Esophagus squamous epithelium (tissue), 5 donors: ENCODE measurements at places on chromosomes 1 and 21.

DNA sequence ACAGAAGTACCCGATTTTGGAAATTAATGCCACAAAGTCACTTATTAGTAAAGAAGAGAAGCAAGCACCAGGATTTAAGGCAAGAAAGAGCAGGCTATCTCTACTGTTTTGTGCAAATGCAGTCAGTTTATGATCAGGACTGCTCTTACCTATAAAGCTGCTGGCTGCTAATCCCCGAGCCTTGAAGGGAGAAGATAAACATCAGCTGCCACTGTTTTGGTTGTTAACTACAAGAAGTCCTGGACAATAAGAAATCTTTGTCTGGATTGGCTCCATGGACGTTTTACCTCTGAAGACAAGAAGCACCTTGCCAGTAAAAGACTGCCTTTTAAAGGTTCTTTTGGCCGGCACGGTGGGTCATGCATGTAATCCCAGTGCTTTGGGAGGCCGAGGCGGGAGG, 21.4 kb downstream of the FRRS1 start:
- no peak for DNase-seq

GRCh38 chr1:154338875-154339274, 13.6 kb downstream of the ATP8B2 start:
- DNase-seq: no peak

- DNase-seq: no peak
These were observed 46.8 kb downstream of the PTPRU start for GRCh38 chr1:29282924-29283803.

- no peak for DNase-seq
These were observed 66.6 kb downstream of the NAV1 start for GRCh38 chr1:201605385-201606010.

DNA sequence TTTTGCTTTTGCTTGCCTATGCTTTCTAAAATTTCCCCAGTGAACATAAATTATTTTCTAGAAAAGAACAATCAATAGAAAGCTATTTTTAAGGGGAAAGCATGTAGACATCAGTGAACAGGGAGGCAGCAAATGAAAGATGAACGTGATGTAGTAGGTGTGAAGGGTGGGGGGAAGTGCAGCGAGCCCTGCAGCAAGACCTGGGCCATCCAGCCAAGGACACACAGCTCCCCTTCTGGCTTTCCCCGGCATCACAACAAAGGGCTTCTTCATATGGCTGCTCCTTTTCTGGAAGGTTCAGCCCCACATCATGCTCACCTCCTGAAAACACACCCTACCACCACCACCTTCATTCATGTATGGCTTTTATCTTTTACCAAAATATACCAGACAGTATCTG, 109.2 kb upstream of the ETS2 start:
- no peak for DNase-seq

- DNase-seq: no peak
These were observed 764 bp downstream of the PKNOX1 start for GRCh38 chr21:42974832-42975820.
